ENCODE measurements at places on chromosomes 4 and X.

DNA sequence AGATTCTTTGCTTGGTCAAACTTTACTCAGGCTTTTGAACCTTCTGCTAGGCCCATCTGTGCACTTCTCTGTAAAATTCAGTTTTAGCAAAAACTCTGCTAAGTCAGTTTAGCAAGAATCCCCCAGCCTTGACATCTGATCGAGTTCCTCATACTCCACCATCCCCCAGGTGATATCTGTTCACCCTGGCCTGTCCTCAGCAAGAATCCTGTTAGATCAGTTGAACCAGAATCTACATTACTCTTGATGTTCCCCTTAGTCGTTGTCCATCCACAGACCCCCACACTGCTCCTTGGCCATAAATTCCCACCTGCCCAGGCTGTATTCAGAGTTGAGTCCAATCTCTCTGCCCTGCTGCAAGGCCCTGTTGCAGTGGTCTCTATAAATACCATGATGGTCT lies 162.6 kb downstream of the ZNF674 start:
- no peak for DNase-seq

DNA sequence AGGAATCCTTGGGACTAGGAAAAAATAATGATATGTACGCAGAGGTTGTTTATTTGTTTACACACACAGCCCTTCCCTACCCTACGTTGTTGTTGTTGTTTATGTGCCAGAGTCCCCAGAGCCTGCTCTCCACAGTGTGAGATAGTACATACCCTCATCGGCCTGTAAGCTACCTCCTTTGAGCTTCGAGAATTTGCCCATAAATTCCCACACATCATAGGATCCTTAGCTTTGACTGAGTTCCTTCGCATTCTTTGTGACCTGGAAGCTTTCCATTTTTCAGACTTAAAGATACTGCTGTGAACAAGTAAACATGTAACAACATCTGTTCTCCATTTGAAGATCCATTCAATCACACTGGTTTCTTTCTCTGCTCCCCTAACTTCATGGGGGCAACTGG lies 114.5 kb downstream of the IRF2 start:
- no peak for DNase-seq

DNA sequence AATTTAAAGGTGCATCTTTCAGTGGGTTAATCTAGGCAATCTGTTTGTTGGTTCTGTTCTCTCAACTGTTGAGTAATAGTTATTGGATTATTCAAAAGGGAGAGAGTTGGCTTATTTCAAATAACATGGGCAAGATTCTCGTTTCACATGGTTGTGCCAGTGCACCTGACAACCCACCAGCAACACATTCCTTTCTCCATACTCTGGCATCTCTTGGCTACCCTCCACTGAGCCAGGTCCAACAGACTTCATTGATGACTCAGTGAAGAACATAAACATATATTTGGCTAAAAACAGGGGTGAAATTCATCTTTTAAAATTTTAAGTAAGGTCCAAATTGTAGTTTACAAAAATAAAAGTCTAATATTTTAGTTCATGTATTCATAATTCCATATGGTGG lies 967.2 kb downstream of the RPA4 start:
- no peak for DNase-seq

DNA sequence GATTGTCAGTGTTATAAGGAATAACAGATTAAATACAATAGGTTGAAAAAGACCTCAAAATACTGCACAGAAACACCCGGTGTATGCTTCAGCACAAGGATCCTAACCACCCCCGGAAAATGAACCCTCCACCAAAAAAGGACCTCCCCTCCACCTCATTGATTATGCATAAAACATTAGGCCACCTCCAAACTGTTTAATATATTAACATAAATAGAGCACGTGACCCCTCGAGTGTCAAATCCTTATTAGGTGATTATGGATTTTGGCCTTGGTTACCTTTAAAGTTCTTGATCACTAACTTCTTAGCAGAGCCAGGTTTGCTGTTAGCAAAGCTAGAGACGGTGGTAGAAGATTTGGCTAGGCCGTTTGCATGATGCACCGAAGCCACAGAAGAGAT lies 958 bp downstream of the CUL4B start:
- DNase-seq = no peak

DNA sequence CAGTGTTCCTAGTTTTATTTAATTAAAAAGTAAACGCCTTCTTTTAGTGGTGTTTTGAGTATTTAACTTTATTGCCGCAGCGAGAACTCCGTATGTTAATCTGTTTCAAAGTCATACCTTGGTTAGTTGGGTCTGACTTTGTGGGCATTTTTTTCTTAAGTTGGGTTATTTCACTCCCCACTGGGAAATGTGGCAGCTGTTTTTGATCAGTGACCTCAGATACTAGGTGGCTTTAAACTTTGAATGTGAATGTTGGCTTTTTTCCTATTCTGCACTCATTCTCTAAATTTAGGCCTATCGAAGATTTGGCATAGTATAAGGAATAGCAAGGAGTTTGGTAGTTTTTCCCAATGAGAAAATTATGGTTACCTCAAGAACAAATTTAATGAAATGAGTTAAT lies 85.9 kb downstream of the FIP1L1 start:
- no peak for DNase-seq

- no peak for DNase-seq
Measured at GRCh38 chr4:5709207-5709575, 832 bp upstream of the EVC2 start.

- DNase-seq = no peak
Measured at GRCh38 chr4:92506933-92507332, 203.2 kb downstream of the GRID2 start.

- DNase-seq = no peak
Measured at GRCh38 chr4:40553995-40554394, 75.7 kb downstream of the RBM47 start.

DNA sequence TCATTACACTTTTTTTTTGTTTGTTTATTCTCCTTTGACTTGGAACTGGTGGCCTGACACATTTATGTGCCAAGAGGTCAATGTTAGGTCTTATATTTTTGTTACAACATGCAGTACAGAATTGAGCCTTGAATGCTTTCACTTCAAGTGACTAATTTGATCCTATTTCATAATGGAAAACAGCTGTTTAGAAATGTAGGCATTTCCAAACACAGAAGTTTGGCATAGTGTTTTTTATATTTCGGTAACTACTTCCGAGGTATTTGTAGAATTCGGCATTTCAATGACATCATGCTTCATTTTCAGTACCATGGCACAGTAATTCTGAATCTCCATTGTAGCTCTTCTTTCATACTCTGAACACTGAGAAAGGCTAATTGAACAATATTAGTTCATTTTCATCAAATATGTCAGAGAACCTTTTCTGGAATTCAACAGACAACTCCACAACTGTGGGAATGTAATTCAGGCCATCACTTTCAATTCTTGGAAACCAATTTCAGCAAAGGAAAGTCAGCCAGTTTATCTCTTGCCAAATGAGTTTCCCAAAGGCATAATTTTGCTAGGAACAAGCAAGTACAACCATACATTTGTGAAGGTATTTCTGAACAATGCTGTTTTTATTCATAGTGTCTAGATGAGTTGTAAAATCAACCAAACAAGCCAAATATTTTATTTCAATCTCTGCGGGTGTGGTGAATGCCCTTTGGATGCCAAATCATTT lies 11.4 kb downstream of the FAM120C start:
- DNase-seq = no peak

DNA sequence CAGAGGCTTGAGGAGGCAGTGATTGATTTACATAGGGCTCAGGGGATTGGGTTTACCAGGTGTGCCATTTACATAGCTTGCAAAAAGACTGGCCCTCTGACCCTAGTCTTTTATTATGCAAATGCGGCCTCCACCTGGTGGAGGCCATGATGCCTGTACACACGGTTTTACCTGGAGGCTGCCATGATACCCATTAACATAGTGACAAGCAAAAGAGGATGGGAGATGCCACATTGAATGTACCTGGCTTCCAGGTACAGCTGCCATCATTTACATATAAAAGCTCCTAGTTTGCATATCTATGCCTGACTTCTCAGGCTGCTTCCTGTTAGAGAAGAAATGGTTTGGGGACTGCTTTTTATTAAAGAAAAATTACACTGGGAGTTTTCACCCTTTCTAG lies 72.0 kb downstream of the NEXMIF start:
- DNase-seq = no peak

GRCh38 chr4:84790769-84791565 lies 175.5 kb downstream of the WDFY3 start:
- no peak for DNase-seq

DNA sequence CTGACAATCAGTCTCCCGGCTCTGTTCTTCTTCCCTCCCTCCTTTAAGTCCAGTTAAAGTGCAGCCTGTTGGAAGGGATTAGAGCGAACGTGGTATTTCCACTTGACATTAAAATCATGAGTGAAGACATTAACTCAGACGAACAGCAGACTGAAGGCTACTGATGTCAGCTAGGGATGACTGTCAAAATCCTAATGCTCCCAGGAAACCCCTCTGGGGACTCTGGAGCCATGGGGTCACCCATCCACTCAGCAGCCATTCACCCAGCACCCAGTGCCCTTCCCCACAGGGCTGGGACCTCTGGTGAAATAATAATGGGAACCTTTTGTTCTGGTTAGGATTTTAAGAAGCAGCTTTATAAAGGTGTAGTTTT lies 113.9 kb downstream of the DRD5 start:
- DNase-seq = no peak

DNA sequence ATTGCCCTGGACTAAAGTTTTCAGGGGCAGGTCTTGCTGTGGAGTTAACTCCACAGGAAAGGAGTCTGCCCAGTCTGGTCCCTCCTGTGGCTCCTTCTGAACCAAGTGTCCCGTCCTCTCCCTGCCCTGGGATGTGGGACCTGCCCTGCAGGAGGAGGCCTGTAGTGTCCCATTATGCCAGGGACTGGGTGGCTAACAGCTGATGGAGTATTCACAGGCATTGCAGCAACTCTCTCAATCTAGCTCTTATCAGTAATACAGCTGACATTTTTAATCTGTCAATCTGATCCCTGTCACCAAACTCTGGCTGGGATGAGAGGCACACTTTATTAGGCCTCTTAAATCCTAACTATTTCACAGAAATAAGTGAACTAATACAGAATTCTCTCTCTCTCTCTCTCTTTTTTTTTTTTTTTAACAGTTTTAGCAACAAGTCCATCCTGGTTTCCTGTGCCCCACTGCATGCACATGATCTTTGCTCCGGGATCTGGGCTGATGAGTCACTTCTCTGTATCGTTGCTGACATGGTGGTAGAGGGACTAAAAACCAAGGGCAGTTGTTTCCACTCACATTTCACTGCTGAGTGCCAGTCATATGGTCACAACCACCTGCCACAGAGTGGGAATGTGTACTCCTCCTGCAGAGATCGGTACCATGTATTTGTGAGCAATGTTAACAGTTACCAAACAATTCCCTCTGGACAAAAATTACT lies 39.1 kb downstream of the HAND2 start:
- DNase-seq = no peak

DNA sequence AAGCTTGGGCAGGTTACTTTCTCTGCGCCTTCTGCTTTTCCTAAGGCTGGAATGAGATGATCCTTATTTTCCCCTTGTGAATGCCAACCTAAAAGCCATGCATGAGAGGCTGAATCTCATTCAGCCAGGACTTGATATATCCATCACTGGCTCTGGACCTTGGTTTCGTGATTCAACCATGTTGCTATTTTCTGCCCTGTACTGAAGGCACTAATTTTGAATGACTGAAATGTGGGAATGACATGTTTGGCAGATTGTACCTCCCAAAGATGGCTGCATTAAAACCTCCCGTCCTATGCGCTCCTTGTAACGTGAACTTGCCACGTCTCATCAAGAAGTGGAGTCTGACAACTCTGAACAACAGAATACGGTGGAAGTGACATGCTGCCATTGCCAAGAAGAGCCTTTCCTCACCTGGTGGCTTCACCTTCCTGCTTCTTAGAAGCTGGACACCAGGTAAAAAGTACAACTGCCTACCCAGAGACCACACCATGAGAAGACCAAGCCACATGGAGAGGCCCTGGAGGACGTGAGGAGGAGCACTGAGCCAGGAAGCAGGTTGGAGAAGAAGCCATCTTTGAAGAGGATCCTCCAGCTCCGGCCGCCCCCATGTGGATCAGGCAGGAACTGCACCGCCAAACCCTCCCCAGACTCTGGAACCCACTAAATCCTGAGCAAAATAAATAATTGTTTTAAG lies 174.5 kb downstream of the NSUN7 start:
- DNase-seq = peak; percentile 92

DNA sequence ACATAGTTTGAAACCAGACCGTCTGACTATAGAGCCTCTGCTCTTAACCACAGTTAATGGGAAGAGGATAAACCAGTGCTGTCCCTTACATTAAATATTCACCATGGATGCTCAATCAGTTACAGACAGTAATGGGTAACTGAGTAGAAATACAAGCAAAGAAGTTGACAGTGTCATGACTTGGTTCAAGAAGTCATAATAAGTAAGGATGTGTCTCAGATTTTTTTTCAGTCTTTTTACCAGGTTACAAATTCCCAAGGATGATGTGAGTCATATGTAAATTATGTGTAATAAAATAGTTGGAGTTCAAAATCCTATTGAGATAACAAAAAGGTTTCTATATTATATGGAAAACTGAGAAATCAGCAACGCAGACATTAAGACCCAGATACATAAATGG lies 31.1 kb downstream of the ZCCHC4 start:
- DNase-seq = no peak

GRCh38 chr4:1405636-1406393 lies 427 bp downstream of the NKX1-1 start:
- no peak for DNase-seq

DNA sequence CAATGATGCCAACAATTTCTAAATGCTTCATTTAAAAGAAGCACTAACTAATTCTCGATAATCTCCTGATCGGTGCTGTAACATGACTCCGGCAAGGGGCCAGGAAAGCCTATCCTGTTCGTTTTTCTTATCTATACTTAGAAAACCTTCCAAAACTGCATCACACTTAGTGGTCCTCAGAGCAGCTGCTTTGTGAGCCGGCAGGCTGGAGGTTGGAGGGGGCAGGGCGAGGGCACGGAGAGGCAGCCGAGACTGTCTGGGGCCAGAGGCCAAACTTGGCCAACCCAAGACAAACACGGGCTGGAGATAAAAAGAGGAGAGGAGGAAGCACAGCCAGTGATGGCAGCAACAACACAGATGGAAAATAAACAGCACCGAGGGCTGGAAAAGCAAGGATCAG lies 455.7 kb downstream of the BCOR start:
- no peak for DNase-seq

- no peak for DNase-seq
Measured at GRCh38 chrX:112066813-112067212, 15.8 kb downstream of the TRPC5 start.

DNA sequence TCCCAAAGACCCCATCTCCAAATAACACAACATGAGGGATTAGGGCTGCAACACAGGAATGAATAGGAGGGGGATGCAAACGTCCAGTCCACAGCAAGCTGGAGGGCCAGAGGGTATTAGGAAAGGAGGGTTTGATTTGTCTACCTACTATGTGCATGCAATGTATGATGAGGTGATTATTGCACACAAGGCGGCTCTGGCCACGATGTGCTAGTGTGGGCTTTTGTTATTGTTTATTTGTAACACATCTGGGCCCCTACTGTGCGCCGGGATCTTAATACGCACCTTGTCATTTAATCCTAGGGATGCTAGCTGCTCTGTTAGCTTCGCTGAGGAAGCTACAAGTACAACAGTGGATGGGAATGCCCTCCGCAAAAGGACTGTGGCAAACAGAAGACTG lies 19.5 kb downstream of the SH3KBP1 start:
- DNase-seq = no peak
